Lung microvascular endothelial cell (primary cell): ENCODE measurements at places on chromosomes 1 and 21. TPM values are rescaled to one million over a fixed set of nuclear protein-coding genes. Genes with fewer than 3 reads are reported as not detected.

CFHR3 gene
- total RNA-seq, result not detected in 2 replicates

EDARADD gene
- total RNA-seq, result under 0.01 TPM in 1 of 2 replicates, not detected in the other

FAM151A gene
- not detected in 2 replicates for total RNA-seq

TFF1 gene
- total RNA-seq, result not detected in 2 replicates

DNA sequence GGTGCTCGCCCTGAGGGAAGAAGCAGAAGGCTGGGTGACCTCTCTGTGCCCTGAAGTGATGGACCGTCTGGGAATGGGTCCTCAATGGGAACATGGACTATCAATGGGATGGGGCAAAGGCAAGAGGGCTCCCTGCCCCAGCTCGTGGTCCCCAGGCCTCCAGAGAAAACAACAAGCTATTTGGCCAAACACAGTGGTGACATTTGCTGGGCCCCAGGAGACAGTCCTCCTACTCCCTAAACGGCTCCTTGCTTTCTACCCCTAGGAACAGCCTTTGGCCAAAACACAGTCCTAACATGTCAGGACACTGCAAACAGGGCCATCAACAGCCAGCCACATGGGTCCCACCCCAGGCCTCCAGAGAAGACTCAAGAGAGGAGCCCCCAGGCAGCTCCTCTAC, 102.8 kb downstream of the RAVER2 start:
- DNase-seq, result no peak

- DNase-seq, result peak; percentile 61
These were observed 185.2 kb upstream of the TMEM51 start for GRCh38 chr1:14968251-14968851.

DNA sequence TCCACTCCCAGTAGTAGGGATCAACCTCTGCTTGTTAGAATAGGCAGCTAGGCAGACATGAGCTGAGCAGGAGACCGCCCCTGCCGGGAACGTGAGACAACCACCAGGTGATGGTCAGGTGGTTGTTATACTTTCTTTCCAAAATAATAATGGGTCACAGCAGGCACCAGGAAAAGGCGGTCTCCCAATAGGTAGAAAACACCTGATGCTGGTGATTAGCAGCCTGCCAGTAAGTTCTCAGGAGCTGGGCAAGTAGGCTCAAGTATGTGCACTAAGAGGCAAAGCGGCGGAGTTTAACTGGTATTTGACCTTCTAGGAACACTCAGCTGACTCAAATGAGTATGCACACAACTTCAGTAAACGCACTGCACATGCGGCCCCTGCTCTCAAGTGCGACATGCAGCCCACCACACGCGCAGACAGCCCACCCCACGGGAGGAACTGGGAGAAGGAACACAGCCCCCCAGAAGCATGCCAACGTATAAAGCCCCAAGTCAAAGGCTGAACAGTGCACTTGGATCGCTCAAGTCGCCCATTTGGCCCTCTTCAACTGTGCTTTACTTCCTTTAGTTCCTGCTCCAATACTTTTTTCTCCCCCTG, 80.0 kb downstream of the DESI2 start:
- DNase-seq, result no peak

DNA sequence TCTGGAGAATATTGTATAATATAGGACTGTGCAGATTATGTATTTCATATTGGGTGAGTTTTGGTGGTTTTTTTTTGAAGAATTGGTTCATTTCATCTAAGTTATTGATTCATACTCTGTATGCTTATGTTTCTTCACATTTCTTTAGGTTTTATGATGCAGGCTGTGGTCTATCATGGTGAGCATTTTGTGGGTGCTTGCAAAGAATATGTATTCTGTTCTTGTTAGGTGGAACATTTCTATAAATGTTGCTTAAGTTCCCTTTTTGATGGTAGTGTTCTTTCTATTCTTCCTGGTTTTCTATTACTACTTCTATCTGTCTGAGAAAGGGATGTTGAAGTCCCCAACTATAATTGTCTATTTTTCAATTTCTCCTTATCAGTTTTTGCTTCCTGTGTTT, 42.6 kb downstream of the PKN2 start:
- no peak for DNase-seq

DNA sequence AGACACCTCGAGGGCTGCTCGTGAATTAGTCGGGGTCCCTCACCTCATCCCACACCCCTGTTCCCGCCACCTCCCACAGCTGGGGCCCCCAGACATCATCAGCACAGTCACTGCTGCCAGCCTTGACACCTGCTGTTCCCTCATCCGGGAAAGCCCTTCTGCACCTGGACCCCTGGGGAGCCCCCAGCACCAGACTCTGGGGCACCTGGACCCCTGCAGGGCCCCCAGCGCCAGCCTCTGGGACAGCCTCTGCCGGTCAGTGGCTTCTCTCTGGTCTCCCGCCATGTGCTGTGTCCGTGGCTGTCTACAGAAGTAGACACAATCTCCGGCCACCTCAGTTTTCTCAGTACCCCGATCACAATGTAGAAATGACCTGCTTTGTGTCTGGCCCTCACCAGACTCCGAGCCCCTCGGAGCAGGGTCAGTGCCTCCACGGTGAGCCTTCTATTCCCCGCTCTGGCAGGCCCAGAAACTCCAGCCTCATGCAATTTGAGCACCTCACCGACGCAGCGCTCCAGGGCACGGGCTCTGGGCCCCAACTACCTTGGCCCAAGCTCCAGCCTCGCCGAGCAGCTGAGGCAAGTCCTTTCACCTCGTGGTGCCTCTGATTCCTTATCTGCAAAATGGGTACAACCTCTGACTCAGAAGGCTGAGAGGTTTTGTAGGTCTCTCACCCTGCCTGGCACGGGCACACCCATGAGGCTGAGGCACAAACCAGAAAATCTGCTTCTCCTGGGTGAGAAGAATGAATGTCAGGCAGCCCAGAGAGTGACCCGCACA, 84.7 kb downstream of the RIPK4 start:
- DNase-seq, result no peak

GRCh38 chr1:115761601-115762302, 6.8 kb downstream of the CASQ2 start:
- DNase-seq, result no peak

- DNase-seq, result no peak
These were observed 18.0 kb downstream of the PGM1 start for GRCh38 chr1:63611231-63611630.

GRCh38 chr1:210347112-210347511, 18.4 kb downstream of the HHAT start:
- no peak for DNase-seq

- no peak for DNase-seq
These were observed 180.4 kb downstream of the FOXD2 start for GRCh38 chr1:47618222-47618720.

GRCh38 chr1:185559684-185560331, 174.4 kb upstream of the HMCN1 start:
- DNase-seq, result peak; percentile 54

GRCh38 chr21:31014891-31015290, 23.4 kb downstream of the KRTAP19-8 start:
- DNase-seq, result no peak
